ENCODE measurements at places on chromosomes 7 and 10.
A peak's percentile ranks its signal among the peaks of the same experiment; 100 is the strongest.

GRCh38 chr10:99631496-99631895, 11.3 kb upstream of the SLC25A28 start:
- DNase-seq = no peak

DNA sequence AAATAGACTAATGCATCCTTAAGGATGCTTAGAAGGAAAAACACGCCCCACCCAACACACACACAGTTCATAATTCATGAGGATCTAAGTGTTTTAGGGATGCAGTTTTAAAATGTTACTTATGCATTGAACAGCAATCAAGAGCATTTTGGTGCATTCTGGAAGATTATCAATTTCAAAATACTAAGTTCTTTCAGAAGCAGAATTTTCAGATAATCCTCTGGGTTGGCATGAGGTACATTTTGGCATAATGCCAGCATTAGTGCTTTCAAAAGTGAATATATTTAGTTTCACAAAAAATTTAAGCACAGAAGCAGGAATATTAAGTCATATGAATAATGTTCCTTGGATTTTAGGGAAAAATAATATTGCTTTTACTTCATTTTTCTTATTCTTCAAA, 937.1 kb downstream of the REEP3 start:
- no peak for DNase-seq

- peak; percentile 5 for DNase-seq
Observed at GRCh38 chr10:99431190-99431760, 851 bp upstream of the GOT1 start.

- DNase-seq = no peak
Observed at GRCh38 chr10:132266594-132267161, 41.1 kb downstream of the STK32C start.

DNA sequence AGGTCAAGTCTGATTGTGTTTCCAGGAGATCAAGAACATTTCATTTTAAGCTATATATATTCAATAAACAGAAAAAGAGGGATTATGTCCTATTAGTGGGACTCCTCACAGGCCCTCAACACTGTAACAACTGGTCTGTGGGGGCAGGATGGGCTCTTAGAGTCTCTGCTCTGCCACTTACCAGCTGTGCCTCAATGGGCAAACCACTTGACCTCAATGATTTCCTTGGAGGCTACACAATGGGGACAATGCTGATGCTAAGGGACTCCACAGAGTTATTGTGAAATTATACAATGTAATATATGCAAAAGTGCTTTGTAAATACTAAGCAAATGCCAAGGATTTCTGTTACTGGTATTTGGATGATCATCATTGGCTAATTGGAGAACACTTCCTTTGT, 33.2 kb upstream of the MXI1 start:
- no peak for DNase-seq

DNA sequence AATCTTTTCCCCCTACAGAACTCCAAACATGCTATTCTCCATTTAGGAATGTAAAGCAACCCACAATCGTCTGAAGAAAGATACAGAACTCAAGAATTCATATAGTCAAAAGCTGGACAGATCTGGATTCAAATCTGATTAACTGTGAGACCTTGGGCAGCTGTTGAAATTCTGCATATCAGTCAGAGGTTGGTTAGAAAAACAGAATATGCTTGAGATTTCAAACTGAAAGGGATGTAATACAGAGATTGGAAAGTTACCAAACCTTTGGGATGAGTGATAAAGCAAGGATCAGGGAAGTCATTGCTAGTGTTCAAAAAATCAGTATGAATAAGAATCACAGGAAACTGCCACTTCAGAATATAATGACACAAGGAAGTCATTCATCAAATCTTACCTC, 406.6 kb downstream of the HTR7 start:
- DNase-seq = no peak

- no peak for DNase-seq
Observed at GRCh38 chr7:16740623-16740953, 13.0 kb upstream of the TSPAN13 start.

- no peak for DNase-seq
Observed at GRCh38 chr10:115706026-115706425, 567.0 kb downstream of the GFRA1 start.

DNA sequence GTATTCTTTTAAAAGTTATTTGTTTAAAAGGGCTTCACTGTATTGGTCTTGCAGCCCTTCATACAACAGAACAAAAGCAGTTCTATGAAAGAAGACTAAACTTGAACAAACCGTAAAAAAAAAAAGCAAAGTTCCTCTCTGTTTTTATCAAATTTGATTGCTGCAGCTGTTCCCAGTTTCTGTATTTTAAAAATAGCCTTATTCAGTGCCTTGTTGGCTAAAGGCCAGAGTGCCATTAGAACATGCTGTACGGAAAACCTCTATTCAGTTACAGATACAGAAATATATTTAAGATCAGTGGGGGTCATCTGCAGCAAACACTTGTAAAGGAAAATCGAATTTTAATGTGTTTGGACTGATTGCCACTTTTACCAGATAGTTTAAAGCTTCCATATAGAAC, 207.8 kb upstream of the ETV1 start:
- no peak for DNase-seq

GRCh38 chr7:21044913-21045568, 258.4 kb upstream of the SP8 start:
- DNase-seq = no peak

GRCh38 chr10:106935978-106936451, 228.5 kb downstream of the SORCS1 start:
- DNase-seq = no peak

- no peak for DNase-seq
Observed at GRCh38 chr10:51615764-51616298, 83.6 kb downstream of the CSTF2T start.

GRCh38 chr10:122176232-122177213, 94.6 kb upstream of the BTBD16 start:
- no peak for DNase-seq

- no peak for DNase-seq
Observed at GRCh38 chr7:31056775-31057346, 4.8 kb downstream of the ADCYAP1R1 start.
